NCI-H1436 treated with DMSO at 0.1 percent for 48 hours (cell line): ENCODE measurements at places on chromosomes 12 and 14.

- no peak for DNase-seq
These were observed 134.6 kb downstream of the VRK1 start for GRCh38 chr14:96931751-96932150.

DNA sequence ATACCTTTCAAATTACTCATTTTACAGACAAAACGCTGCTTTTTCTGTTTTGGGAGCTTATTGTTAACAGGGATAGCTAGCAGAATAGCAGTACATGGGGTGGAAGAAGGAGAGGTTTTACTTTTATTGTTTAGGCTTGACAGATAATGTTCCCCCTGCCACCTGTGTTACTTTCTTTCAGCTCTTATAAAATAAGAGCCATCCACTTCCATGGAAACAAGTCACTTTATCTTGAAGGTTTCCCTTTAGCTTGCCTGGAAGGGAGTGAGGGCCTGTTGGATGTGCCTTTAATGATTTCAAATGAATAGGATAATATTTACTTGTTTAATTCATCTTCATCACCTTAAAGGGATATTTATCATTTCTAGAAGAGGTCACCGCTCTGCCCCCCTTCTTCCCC lies 23.3 kb downstream of the GPATCH2L start:
- no peak for DNase-seq

DNA sequence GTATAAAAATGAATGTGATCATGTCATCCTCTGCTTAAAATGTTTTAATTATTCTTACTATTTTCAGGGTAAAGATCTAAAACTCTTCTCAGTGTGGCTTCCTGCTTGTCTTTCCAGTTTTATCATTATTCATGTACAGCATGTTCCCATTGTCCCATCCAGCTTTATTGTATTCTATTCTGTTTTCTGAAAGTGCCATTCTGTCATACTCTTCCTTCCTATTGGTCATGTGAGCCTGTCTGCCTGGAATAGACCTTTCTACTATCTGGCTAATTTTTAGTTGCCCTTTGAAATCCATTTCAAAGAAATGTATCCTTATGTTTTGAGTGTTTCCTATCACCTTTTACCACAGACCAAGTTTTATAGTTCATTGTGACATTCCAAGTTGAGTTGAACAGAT lies 34.9 kb downstream of the PALS1 start:
- DNase-seq: no peak

DNA sequence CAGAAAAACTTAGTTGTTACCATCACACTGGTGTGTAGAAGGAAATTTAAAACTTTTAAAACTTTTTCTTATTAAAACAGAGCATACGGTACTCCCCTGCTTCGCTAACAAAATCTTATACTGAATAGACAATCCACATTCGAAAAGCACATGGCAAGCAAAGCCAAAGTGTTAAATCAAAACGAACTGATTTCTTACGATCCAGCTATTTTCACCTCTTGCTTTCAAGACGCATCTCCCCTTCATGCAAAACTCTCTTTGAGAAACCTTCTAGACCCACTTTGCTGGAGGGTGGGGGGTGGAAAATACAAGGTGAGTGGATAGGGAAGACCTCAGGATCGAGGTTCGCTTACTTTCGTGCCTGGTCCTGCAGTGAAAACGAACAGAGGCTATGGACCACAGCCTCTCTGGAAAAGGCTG lies 328 bp downstream of the INTS13 start:
- DNase-seq: no peak

- no peak for DNase-seq
These were observed 165.4 kb upstream of the CCDC198 start for GRCh38 chr14:57659052-57659451.

DNA sequence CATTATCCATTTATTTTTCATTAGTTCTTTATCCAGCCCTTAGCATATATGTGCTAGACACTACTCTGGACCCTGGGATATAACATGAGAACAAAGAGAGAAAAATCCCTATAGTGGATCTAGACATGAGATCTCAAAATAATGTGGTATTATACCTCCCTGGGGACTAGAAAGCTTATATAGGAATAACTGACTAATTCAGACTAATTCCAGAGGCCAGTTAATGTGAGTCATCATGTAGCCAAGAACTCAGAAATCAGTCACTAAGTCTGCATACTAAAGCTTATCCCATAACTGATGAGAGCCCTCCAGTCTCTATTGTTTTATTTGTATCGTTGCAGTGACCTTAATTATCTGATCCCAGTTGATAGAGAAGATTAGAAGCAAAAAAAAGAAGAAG lies 267.1 kb upstream of the RGS6 start:
- DNase-seq: no peak
